Left colon (tissue), 2 donors: ENCODE measurements at places on chromosomes 5 and 9.

DNA sequence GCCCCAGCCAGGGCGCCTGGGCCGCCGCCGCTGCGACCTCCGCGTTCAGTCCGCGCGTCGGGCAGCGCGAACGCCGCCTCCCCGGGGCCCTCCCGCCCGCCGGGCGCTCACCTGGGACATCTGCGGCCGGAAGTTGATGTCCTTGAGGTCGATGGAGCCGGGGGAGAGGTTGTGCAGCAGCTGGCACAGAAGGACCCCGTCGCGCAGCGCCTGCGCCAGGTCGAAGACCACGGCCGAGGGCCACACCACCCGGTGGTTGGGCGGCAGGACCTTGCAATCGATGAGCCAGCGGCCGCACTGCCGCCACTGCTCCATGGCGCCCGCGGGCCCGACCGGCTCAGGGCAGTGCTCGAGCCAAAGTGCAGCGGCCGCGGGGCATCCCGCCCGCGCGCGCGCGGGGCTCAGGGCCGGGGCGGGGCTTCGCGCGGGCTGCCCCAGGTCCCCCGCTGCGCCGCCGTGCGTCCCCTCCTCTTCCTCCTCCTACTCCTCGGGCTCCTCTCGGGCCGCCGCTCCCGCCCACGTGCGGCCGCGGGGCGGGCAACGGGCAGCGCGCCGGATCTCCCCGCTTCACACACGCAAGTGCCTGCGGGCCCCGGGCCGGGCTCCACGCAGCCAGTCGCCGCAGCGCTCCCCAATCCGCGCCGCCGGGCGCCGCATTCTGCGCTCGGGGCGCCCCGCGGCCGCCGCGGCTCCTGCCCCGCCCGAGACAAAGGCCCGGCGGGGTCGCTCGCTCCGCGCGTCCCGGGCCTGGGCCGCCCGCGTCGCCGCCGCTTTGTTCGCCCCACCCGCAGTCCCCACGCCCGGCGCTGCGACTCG lies at the start of gene VAV2:
TSS of gene VAV2 (minus strand) at position 361 of the 816 bp plus-strand sequence. CDS start at position 315, 46 bp downstream.
- DNase-seq: peak; percentile 66

GRCh38 chr5:43609752-43610151 lies 6.8 kb downstream of the NNT start:
- DNase-seq: no peak

GRCh38 chr5:74648835-74649293 lies 8.3 kb upstream of the ENC1 start:
- DNase-seq: no peak

DNA sequence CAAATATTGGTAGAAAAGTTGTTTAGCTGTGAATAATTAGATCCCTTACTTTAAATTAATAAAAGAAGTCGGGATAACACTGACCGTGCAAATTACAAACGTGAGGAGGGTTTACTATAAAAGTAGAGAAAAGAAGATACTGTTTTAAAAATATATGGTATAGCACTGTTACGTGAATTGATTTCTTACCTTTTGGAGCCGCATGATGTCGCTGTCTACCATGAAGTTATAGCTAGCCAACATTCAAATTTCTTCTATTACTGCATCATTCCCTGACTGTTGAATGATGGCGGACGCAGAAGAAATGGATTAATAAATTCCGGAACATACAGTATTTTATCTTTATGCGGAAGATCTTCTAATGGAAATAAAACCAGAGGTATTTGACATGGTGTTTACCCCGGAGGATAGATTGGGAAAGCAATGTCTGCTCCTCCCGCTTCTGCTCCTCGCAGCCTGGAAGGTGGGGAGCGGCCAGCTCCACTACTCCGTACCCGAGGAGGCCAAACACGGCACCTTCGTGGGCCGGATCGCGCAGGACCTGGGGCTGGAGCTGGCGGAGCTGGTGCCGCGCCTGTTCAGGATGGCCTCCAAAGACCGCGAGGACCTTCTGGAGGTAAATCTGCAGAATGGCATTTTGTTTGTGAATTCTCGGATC lies at the start of gene PCDHA6:
TSS of gene PCDHA6 (plus strand) at position 257 of the 658 bp plus-strand sequence. CDS start at position 389, 132 bp downstream.
- no peak for DNase-seq

DNA sequence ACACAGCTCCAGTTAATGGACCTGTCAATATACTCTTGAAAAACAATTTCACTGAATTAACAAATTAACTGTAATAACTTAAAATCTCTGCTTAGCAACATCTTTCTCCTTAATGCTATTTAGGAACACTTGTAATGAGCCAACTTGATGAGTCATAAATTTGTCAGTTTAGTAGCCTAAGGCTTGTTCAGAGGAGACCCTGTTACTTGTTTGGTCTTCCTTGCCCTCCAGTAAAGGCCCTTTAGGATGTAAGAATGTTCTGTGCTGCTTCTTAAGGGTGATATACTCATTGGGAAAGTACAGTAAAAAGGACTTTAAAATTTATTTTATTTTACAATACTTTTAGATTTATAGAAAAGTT lies 11.4 kb upstream of the MATR3 start:
- no peak for DNase-seq

- no peak for DNase-seq
Measured at GRCh38 chr5:133807348-133807747, 161.1 kb downstream of the C5orf15 start.

DNA sequence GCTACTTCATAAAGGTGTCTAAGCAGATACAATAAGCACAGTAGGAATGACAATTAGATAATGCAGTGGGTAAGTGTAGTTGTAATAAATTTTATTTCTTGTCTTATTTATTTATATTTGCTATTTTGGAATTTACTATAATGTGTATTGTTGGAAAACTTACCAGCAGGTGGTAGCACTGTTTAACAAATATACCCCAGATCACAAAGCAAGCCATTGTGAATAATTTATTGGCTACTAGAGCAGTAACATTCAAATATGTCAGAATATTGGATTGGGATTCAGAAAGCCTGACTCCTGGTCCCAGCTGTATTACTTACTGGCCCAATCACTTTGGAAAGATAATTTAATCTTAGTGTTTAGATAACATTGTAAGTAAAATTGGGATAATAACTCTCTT lies 78.0 kb downstream of the ISOC1 start:
- DNase-seq: no peak

- no peak for DNase-seq
Measured at GRCh38 chr5:62289813-62290212, 16.2 kb upstream of the KIF2A start.

GRCh38 chr5:119537704-119538103 lies 85.4 kb downstream of the HSD17B4 start:
- DNase-seq: no peak

DNA sequence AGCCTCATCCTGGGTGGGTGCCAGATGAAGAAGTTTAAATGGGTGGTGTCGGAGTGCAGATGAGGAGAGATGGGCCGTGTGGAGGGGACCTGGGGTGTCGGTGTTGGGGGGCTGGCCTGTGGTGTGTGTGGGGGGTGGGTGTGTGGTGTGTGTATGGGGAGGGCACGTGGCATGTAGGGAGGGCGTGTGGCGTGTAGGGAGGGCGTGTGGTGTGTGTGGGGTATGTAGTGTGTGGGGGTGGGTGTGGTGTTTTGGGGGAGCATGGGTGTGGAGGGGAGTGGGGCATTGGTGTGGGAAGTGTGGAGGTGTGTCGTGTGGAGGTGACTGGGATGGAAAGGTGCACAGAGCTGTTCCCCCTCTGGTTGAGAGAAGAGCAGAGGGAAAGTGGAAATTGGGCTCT lies 34.5 kb downstream of the SLC46A2 start:
- no peak for DNase-seq

GRCh38 chr5:35847491-35847890 lies 9.2 kb upstream of the IL7R start:
- no peak for DNase-seq
